SK-N-SH (cell line): ENCODE measurements at places on chromosomes 6 and 20. TPM values are rescaled to one million over a fixed set of nuclear protein-coding genes. Genes with fewer than 3 reads are reported as not detected.

DNA sequence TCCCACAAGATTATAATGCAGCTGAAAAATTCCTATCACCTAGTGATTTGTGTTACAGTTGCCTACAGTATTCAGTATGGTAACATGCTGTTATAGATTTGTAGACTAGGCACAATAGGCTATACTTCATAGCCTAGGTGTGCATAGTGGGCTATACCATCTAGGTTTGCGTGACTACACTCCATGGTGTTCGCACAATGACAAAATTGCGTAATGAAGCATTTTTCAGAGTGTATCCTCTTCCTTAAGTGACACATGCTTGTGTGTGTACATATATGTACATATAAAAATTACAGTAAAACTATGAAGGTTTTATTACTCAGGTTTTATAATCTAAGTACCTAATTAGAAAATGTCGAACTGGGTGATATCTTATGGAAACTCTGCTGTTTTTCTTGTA, 133.0 kb downstream of the FARS2 start:
- DNase-seq, result no peak

- DNase-seq, result peak; percentile 55
These were observed 18.6 kb downstream of the TREML2 start for GRCh38 chr6:41182069-41183034.

The PCK1 gene
- polyA plus RNA-seq, result not detected in 2 replicates

DNA sequence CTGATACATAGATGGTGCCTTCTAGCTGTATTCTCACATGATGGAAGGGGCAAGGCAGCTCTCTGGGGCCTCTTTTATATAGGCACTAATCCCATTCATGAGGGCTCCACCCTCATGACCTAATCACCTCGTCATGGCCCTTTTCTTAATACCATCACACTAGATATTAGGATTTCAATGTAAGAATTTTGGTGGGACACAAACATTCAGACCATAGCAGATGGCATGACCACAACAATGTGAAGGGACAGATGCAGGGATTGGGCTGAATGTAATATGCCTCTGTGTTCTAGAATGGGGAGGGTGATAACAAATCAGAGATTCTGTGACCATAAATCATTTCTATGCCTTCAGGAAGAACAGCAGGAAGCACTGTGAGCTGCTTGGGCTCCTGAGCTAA, 145.8 kb downstream of the LCA5 start:
- DNase-seq, result no peak

DNA sequence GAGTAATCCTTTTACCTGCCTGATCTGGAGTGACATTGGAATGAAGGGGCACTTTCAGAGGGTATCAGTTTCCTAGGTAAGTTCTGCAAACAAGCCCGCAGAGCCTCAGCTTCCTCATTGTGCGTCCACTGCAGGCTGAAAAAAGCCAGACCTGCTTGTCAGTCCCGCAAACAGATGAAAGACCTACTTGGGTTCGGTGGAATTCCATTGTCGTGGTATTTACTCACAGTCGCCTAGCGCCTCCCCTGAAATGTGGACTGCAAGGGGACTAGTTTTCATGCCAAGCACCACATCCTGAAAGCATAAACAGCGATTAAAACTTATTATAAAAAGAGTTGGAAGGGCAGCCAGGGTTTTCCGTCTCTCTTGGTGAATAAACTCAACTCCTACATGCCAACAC, 121.5 kb downstream of the PAX1 start:
- no peak for DNase-seq

DNA sequence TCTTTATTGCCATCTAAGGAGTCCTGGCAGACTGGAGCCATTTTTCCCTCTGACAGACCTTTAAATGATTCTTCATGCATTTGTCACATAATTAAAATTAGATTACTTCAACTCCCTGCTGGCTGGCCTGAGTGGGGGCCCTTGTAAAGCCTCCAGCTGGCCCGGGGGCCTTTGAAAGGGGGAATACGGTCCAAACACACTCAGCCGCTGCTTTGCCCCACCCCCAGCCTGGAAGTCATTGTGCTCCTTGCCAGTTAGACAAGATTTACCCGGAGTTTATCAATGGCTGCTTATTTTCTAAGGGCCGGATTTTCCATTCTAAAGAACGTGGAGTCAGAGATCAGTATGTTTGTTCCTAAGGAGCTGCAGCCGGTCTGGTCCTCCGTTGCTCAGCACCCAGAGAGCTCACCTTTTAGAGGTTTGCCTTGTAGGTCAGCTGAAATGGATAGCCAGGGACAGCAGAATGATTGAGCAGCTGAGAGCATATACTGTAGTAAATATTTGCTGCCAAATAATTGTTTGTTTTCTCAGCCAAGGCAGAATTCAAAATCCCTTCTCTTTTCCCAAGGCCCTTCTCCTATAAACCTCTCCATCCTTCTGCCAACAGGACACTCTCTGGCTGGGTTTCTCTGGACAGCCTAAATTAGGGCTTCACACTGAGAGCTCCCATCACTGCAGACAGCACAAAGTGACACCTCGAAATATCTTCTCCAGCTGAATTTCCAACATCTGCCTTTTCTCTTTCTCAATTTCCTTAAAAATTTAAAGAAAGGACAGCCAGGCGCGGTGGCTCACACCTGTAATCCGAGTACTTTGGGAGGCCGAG, 68.4 kb upstream of the RBM24 start:
- no peak for DNase-seq

- DNase-seq, result no peak
These were observed 104.0 kb upstream of the ZFP64 start for GRCh38 chr20:52295556-52295955.

- DNase-seq, result no peak
These were observed 153.3 kb downstream of the QRSL1 start for GRCh38 chr6:106782536-106783285.

GRCh38 chr6:108133594-108134179, 32.1 kb upstream of the NR2E1 start:
- peak; percentile 78 for DNase-seq

GRCh38 chr6:28206928-28207509, 18.1 kb upstream of the ZSCAN9 start:
- no peak for DNase-seq

DNA sequence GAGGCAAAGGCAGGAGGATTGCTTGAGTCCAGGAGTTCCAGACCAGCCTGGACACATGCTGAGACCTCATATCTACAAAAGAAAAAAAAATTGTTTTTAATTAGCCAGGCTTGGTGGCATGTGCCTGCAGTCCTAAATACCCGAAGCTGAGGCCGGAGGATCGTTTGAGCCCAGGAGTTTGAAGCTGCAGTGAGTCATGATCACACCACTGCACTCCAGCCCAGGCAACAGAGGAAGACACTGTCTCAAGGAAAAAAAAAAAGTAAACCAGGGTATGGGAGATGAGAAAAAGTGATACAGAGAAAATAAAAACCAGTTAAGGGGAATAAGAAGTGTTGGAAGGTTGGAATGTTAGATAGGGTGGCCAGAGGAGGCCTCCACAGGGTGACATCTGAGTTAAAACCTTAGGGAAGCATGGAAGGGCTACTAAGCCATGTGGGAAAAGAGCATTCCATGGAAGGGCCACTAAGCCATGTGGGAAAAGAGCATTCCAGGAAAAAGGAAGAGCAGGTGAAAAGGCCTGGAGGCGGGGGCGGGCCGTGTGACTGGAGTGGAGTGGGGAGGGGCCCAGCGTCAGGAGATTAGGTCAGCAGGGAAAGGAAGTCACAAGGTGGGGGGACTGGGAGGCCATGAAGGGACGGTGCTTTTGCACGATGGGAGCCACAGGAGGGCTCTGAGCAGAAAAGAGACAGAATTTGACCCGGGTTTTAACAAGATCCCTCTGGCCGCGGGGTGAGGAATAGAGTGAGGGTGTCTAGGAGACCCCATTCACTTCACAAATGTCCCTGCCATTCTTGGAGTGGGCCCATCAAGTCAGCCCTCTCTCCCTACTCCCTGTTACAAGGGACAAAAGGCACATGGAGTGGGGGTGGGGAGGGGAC, 18.3 kb downstream of the CPNE5 start:
- DNase-seq, result no peak

- no peak for DNase-seq
These were observed 17.5 kb upstream of the PLCG1 start for GRCh38 chr20:41119614-41120561.

GRCh38 chr6:83313882-83314281, 117.0 kb downstream of the ME1 start:
- no peak for DNase-seq

GRCh38 chr6:23728707-23729106, 397.3 kb upstream of the NRSN1 start:
- no peak for DNase-seq

The GPSM3 gene
- 1.5 and 1.9 TPM in 2 replicates for polyA plus RNA-seq

DNA sequence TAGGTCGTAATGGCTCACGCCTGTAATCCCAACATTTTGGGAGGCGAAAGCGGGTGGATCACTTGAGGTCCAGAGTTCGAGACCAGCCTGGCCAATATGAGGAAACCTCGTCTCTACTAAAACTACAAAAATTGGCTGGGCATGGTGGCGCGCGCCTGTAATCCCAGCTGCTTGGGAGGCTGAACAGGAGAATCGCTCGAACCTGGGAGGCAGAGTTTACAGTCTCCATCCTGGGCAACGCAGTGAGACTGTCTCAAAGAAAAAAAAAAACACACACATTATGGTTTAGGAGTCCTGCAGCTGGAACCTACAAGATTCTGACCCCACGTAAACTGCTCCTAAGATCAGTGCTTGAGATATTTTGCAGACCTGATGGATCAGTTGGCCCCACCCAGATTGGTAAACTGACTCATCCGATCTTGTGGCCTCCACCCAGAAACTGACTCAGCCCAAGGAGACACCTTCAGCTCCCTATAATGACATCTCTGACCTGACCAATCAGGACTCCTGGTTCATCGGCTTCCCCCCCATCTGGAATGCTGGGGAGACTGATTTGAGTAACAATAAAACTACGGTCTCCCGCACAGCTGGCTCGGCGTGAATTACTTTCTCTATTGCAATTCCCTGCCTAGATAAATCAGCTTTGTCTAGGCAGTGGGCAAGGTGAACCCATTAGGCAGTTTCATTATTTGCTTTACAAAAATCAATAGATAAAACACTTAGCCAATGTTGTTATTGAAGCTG, 96.2 kb upstream of the BTN3A2 start:
- no peak for DNase-seq

DNA sequence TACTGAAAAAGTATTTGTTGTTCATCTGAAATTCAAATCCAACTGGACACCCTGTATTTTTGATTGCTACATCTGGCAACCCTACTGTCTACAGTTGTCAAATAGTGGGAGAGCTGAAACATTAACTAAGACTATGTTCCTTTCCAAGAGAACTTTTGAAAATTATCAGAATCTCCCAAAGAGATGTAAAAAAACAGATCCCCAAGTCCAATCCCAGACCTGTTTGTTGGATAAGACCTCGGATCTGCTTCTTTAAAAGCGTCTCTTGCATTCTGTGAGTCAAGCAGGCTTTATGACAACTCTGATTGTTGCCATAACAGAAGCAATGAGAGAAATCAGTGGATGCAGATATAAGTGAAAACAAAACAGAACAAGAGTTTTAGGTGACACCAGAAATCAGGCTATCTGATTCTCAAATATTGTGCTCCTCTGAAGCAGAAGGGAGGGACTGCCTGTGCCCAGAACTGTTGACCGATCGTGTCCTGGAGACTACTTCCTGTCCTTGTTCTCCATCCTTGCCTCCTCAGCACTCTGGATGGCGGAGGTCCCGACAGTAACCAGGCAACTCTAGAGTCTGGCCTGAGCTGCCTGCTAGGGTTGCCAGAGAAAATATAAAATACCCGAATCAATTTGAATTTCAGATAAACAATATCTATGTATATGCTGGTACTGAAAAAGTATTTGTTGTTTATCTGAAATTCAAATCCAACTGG, 853.8 kb downstream of the MAFB start:
- DNase-seq, result no peak

DNA sequence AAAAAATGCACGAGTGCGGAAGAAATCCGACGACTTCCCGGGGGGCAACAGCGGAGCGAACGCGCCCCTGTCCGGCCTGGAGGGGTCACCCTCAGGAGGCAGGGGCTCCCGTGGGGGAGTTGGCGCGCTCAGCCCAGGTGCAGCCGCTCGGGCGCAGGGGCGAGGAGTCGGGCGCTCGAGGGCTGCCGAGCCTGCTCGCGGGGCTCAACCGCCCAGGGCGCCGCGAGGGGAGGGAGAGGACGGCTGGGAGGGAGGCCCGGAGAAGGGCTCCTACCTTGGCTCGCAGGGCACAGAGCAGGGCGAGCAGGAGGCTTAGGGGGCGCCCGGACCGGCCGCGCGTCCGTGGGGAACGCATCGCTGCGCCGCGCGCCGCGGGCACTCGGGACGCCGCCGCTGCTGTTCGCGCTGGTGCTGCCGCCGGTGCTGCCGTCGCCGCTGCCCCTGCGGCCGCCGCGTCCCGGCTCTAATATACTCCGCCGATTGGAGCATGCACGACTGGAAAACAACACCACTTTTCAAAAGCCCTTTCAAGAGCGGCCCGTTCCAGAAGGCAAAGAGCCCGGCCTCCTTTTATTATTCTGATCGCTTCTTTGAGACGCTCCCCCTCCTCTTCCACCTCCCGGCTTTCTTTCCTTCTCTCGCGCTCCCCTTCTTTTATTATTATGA, 490 bp downstream of the JAG1 start:
- DNase-seq, result peak; percentile 72

The CST7 gene
- polyA plus RNA-seq, result 0.07 and 0.08 TPM in 2 replicates

- peak; percentile 6 for DNase-seq
These were observed 109.8 kb downstream of the SYCP2 start for GRCh38 chr20:59823491-59824259.
